ENCODE measurements at places on chromosomes 2 and 18.

DNA sequence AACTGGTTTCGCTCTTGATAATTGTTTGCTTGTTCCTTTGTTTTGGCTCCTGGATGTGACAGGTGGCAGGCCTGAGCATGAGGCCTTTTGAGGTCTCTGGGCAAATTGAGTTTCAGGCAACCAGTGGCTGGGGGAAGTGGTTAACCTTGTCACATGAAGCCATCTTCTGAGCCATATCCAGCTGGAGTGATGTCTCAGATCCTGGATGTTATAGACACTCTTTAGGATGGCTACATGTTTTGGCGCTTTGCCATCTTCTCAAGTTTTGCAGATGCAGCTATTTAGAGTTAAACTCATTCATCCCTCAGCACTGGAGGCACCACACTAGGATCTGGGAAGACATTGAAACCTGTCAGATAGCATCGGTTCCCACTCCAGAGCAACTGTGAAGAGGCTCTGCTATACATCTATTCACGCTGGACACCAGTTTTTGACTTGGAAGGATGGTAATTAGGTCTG lies 25.3 kb upstream of the TACR1 start:
- DNase-seq, result no peak

DNA sequence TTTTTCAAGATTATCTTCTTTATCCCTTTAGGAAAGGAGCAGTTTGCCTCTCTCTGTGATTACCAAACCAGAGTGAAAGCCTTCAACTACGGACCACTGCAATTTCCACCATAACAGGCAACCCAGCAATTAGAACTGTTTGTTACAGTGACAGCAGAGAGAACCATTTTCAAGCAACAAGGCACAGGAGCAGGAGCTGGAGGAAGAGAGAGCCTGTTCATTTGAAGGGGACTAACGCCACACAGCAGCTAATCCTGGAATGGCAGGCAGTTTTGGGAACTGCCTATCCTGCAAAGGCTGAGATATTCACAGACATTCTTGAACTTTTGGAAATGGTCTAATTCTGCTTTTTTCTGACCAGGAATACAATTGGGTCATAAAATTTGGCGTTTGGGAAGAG lies 1541.9 kb upstream of the PIK3C3 start:
- no peak for DNase-seq

- no peak for DNase-seq
Measured at GRCh38 chr18:44651478-44651877, 29.2 kb upstream of the SETBP1 start.

DNA sequence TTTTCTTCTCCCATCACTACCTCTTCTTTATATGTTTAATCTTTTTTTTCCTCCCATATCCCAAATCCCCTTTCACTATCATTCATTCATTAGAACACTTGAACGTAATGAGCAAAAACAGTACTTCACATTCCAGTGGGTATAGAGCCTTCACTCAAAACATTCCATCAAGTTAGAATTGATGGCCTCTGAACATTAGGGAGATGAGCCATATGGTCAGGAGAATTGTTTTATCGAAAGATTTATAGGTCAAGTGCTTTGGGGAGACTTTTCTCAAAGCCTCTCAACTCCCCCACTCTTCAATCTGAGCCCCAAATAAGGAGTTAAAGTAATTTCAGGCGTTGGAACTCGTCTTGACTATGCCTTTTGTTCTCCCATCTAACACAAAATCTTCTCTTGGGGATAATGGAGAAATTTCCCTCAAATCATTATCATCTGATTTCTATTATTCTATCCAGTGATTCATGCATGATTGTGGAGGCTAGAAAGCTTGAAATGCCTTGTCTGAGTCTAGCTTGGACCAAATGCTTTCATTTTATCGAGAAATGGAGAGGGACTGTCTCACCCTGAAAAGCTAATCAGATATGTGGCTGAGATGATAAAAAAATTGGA lies 79.2 kb downstream of the KIAA2012 start:
- DNase-seq, result no peak

GRCh38 chr2:57376985-57377384 lies 669.6 kb upstream of the VRK2 start:
- DNase-seq, result no peak
